ENCODE measurements at places on chromosomes 13 and 19. TPM values are rescaled to one million over a fixed set of nuclear protein-coding genes. Genes with fewer than 3 reads are reported as not detected.

DNA sequence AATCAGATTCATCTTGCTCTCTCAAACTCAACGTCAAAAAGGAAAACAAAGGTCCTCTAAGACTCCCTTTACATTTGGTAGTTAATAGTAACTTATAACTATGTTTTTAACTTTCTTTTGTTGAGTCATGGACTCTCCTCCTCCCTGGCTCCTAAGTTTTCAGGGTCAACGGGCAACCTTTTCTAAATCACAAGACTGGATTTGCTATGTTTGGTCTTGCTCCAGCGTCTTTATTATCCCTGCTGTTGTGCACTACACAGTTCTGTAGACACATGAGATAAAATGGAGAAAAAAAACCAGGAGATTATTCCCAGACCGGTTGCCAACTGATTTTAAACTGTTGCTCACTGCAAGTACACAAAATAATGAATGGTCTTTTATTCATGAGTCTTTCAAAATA, 1.9 kb upstream of the ITM2B start:
- no peak for DNase-seq

DNA sequence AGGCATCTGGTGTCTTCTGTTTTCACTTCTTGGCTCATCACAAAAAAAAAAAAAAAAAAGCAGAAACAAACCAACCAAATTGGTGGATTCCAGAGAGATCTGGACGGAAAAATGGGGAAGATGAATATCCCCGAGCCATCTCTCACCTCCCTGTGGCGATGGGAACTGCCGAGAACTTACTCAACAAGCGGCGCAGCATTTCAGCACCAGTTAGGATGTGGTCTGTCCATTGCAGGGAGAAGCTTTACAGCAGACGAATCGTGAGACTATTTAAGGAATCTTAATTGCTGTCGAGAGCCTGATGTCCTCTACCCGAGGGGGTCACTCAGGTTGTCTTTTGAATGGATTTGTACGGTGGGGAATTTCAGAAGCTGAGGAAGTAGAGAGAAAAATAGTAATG, 17.3 kb upstream of the KDM4B start:
- no peak for DNase-seq

The GRIN3B gene
- polyA plus RNA-seq = 0.38 TPM

- DNase-seq = no peak
These were observed 140.2 kb downstream of the ZNF536 start for GRCh38 chr19:30512176-30513081.

GRCh38 chr19:53034948-53035675, 9.4 kb upstream of the ERVV-2 start:
- no peak for DNase-seq

The C19orf38 gene
- 0.67 TPM for polyA plus RNA-seq

- no peak for DNase-seq
These were observed 2.2 kb downstream of the ZSCAN22 start for GRCh38 chr19:58328999-58329398.

- no peak for DNase-seq
These were observed 24.5 kb upstream of the SLC7A1 start for GRCh38 chr13:29619995-29620394.

DNA sequence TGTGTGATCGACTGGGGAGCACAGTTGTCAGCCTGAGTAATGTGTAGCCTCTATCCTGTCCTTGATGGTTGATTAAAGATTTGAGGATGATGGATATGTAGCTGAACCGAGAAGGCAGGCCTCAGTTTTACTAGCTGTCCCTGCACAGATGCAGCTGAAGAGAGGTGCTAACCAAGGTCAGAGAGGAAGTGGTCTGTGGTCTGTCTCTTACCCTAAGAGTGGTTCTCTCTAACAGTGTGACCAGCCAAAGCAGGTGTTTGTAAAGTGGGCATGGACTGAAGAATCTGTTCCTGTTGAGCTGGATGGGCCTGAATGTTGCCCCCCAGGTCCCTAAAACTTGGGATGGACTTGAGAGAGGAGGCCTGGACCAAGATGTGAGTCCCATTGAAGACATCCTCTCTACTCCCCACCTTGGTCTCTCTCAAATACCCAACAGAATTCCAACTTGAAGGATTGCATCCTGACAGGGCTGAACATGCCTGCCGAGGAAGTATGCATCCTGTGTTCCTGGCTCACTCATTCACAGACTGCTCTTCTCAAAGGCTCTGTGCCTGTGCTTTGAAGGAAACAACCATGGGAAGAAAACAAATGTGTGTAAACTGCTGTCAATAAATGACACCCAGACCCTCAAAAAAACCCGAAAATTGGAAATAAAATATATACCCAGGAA, 223.8 kb downstream of the MAB21L1 start:
- no peak for DNase-seq

The TEX26 gene
- polyA plus RNA-seq = 0.09 TPM

The KCNK6 gene
- 2.8 TPM for polyA plus RNA-seq

DNA sequence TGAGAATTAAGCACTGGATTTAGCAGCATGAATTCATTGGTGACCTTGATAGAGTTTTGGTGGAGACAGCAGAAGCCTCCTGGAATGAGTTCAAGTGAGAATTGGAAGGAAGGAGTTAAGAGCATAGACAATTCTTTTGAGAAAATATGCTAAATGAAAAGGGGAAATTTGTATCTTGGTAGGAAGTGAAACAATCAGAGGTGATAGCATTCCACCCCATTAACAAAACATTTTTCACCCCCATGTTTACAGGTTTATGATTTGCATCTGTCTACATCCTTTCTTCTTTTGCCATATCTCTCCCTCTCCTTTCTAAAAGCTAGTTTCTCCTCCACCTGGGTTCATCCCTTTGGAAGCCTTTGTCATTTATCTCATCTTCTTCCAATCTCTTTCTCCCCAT, 27.5 kb downstream of the LNX2 start:
- no peak for DNase-seq

GRCh38 chr13:20980430-20980829, 77.9 kb upstream of the XPO4 start:
- DNase-seq = no peak

The SLC25A30 gene
- 14.3 TPM for polyA plus RNA-seq

- DNase-seq = no peak
These were observed 159.3 kb downstream of the ITGBL1 start for GRCh38 chr13:101611491-101612475.

The RASGRP4 gene
- polyA plus RNA-seq = not detected

GRCh38 chr13:36848199-36848982, 29.4 kb downstream of the RFXAP start:
- DNase-seq = no peak

DNA sequence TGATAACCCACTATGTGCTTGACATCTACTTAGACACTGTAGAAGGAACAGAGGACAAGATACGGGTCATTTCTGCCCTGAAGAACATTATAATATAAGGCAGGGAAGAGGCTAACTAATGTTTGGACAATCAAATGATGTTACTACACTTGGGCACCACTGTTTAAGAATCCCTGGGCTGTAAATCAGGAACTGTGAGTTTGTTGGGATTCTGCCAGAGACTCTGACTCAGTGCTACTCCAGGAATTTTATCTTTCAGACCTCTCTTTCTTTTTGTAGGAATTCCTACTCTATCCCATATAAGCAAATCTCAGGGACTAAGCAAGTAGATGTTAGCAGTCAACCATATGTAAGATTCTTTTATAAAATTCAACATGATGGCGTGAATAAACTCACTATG, 3.1 kb upstream of the ZNF471 start:
- no peak for DNase-seq

- no peak for DNase-seq
These were observed 6.0 kb downstream of the PCDH8 start for GRCh38 chr13:52842441-52842840.

GRCh38 chr13:57353831-57354230, 186.8 kb downstream of the PRR20E start:
- DNase-seq = no peak

DNA sequence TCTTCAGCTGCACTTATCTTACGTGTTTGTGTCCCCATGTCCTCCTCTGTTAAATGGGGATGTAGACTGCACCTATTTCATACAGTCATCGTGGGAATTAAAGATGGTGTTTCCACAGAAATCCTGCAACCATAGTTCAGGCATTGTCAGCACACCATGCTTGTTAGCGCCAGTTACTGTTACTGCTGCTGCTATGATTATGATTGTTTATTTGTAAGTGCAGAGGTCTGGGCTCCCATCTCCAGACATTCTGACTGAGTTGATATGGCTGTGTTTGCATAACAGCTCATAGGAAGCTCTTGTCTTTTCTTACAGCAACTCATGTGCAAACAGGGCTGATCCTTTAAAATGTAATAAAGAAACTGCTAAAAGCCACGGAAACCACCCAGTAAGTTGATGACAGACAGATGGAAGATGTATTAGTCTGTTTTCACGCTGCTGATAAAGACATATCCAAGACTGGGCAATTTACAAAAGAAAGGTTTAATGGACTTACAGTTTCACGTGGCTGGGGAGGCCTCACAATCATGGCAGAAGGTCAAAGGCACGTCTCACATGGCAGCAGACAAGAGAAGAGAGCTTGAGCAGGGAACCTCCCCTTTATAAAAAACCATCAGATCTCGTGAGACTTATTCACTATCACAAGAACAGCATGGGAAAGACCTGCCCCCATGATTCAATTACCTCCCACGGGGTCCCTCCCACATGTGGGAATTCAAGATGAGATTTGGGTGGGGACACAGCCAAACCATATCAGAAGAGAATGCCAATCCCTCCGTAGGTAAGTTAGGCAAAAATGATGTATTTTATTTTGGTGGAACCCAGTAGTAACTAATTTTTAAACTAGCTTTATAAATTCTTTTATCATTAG, 1.6 kb downstream of the ZSCAN5A start:
- DNase-seq = no peak

GRCh38 chr19:4449022-4449638, 8.5 kb downstream of the UBXN6 start:
- DNase-seq = no peak

The CHST8 gene
- polyA plus RNA-seq = not detected

The ZNF730 gene
- polyA plus RNA-seq = 0.37 TPM

- DNase-seq = no peak
These were observed 1.7 kb downstream of the DMWD start for GRCh38 chr19:45790942-45791341.

DNA sequence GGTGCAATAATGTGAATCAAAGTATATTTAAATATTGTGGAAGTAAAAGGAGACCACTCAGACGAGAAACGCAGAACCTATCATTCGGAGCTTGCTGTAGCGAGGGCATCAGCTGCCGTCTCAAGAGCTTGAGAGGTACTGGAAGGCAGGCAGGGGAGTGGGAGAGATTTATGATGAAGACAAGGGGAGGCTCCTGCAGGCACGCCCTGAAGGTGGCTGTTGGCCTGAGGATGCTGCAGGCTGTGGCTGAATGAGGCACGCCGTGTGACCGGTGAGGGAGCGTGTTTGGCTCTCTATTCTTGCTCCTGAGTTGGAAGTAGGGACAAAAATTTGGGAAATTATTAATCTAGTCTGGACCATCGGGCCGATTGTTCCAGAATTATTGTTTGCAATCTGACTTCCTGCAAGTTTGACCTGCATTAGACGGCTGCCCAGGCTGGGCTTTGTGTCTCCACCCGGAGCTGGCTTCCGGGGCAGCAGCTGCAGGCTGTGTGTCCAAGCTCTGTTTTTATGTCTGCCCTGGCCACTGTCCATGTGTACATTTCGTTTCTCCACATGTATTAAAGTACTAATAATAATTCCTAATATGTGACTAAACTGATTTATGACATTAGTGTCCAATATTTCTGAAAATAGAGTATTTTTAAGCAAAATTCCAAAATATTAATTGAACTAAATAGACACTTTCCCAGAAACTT, 91.1 kb upstream of the ANKRD10 start:
- DNase-seq = no peak

Data from AG04450 (cell line).